CD4-positive, alpha-beta T cell treated with Interleukin-6 at 100 ng/mL for 8 hours (primary cell): ENCODE measurements at places on chromosomes 6 and 20.

GRCh38 chr20:45098103-45098773 is 2.7 kb downstream of the KCNS1 start:
- DNase-seq = no peak

DNA sequence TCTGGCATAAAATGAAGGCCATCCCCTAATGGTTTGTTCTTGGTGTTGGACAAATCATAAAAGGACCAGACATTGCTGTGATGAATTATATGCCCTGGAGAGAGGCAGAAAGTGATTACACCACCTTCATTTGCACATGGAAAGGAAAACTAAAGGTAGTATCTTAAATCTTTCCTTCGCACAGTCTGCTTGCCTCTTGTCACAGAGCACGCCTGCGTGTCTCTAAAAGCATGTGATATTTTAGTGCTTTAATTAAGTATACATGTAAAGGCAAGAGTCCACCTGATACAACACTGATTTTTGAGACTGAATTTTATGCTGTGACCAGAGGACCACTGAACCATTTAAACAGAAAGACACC is 28.8 kb upstream of the PLAGL1 start:
- DNase-seq = no peak

DNA sequence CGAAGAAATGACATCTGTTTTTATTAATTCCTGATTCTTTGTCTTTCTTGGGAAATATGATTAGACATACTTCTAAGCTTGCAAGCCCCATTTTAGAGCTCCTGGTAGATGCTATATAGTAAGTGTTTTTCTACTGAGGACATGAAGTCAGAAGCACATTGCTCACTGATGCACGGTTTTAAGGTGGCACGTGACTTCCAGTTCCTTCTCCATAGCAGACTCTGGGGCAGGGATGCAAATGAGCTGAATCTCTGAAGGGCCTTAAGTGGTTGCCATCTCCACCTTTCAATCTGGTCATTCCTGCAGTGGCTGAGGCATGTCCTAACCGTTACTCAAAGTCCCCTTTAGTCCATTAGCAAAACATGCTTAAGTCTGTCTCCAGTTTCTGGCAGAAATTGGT is 421.2 kb upstream of the HTR1E start:
- no peak for DNase-seq

- DNase-seq = no peak
Observed at GRCh38 chr20:32894026-32894483, 35.3 kb downstream of the EFCAB8 start.

- no peak for DNase-seq
Observed at GRCh38 chr20:6832811-6833210, 65.3 kb downstream of the BMP2 start.

DNA sequence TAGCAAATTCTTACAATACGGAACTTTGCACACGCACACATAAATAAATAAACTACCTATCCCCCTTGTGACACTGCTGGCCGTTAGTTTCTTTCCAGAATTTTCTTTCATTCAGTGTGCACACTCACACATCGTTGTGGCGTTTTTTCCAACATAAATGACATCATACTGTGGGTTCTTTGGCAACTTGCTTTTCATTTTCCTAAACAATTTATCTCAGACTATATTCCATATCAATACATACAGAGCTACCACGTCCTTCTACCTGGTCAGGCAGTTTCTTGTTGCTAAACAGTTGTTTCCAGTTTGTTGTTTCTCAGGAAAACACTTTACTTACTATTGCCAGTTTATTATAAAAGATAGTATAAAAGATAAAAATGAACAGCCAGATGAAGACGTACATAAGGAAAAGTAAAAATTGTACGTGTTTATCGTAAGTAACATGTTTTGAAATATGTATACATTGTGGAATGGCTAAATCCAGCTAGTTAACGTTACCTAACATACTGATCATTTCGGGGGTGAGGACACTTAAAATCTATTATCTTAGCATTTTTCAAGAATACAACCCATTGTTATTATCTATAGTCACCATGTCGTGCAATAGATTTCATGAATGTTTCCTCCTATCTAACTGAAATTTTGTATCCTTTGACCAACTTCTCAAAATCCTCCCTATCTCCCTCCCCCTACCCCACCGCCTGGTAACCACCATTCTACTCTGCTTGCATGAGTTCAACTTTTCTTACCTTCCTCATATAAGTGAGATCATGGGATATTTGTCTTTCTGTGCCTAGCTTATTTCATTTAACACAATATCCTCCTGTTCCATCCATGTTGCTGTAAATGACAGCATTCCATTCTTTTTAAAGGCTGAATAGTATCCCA is 1.2 kb upstream of the TP53RK start:
- DNase-seq = no peak

DNA sequence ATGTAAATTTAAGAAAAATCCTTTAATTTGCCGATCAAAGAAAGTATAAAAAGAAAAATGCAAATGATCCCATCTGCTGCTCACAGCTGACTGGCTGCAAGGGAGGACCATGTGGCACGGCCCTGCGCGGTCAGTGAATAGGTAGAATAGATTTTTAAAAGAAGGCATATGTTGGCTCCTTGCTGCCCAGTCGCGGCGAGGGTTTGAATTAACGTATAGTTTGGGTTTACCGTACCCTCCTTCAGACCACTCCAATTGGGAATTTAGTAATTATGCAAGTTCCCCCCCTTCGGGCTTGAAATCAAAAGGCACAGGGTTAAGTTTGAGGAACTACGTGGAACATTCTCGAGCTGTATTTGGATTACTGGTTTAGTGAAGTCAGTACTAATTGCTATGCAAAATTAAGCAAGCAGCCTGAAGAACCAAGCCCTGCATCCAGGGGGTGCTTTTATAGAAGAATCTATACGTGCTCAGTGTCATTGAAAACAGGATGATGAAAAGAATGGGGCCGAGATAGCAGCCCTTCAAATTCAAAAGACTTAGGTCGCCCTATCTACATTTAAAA is 1.1 kb upstream of the BEND3 start:
- DNase-seq = peak; percentile 3

GRCh38 chr6:65280060-65280459 is 427.0 kb downstream of the EYS start:
- DNase-seq = no peak

DNA sequence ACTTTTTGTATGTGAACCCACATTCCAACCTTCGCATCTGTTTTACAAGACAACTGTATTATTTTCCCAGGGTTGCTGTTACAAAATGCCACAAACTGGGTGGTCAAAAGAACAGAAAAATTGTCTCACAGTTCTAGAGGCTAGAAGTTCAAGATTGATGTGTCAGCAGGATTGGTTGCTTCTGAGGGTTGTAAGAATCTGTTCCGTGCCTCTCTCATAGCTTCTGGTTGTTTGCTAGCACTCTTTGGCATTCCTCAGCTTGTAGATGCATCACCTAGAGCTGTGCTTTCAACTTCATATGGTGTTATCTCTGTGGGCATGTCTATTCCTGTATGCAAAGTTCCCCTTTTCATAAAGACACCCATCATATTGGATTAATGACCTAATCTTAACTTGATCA is 1067.2 kb downstream of the EPHA7 start:
- DNase-seq = no peak

- DNase-seq = no peak
Observed at GRCh38 chr6:31354158-31354863, 2.7 kb downstream of the HLA-B start.
